Activated CD4-positive, alpha-beta memory T cell treated with anti-CD3 and anti-CD28 coated beads for 36 hours (primary cell): ENCODE measurements at places on chromosomes 2 and 18.

DNA sequence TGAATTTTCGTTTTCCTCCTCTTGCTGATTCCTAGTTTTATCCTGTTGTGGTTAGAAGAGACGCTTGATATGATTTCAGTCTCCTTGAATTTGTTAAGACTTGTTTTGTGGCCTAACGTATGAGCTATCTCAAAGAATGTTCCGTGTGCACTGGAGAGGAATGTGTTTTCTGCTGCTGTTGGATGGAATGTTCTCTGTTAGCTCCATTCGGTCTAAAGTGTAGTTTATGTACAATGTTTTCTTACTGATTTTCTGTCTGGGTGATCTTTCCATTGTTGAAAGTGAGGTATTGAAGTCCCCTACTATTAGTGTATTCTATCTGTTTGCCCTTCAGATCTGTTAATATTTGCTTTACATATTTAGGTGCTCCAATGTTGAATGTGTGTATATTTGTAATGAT lies 25.9 kb downstream of the COLEC11 start:
- H3K4me1 ChIP-seq, result no peaks in the 10 kb centered on the region
- DNase-seq, result no peak
- H3K27ac ChIP-seq, result no peak overlapping the region
- H3K27me3 ChIP-seq, result no peaks in the 10 kb centered on the region
- no peak overlapping the region for H3K4me3 ChIP-seq

DNA sequence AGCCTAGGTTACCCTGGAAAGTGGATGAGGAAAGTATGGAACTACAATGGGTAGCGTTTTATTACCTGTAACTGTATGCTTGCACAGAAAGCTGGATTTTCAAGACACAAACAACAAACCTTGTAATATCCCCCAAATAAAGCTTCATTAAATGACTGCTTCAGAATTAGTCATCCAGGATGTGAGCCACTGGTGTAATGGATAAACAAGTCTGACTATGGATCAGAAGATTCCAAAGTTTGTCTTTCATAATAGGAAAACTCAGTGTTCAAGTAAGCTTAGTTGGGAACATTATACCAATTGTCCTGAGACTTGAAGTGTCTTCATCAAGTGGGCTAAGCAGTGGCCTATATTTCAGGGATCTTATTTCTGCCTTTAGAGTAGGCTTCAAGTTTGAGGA lies 518.8 kb downstream of the LRP1B start:
- H3K27me3 ChIP-seq, result no peaks in the 10 kb centered on the region
- no peak overlapping the region for H3K4me3 ChIP-seq
- no peaks in the 10 kb centered on the region for H3K4me1 ChIP-seq

DNA sequence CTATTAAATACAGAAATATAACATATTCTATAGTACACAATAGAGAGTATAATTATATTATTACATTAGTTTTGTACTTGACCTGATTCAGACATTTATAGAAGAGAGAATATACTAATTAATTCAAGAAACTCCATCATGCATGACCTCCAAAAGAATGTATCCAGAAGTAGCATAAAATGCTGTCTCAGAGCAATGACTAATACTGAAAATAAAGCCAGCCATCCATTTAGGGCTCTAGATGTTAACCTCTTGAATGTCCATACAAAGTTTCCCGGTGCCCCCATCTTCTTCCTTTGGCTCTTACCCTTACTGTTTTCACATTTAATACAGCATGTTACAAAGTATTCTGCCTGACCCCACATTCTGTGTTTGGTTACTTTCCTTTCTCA lies 102.0 kb downstream of the ARHGAP15 start:
- no peaks in the 10 kb centered on the region for H3K27me3 ChIP-seq
- peaks cover 22% of the 10 kb centered on the region for H3K4me1 ChIP-seq

GRCh38 chr18:13380691-13381070 lies 162.1 kb downstream of the LDLRAD4 start:
- H3K4me3 ChIP-seq, result no peak overlapping the region
- H3K27me3 ChIP-seq, result no peaks in the 10 kb centered on the region
- DNase-seq, result no peak

- no peaks in the 10 kb centered on the region for H3K27me3 ChIP-seq
- no peak for DNase-seq
- no peak overlapping the region for H3K4me3 ChIP-seq
- no peaks in the 10 kb centered on the region for H3K36me3 ChIP-seq
Observed at GRCh38 chr2:159456500-159457426, 159.6 kb downstream of the BAZ2B start.
